ENCODE measurements at places on chromosomes 1 and 21.

DNA sequence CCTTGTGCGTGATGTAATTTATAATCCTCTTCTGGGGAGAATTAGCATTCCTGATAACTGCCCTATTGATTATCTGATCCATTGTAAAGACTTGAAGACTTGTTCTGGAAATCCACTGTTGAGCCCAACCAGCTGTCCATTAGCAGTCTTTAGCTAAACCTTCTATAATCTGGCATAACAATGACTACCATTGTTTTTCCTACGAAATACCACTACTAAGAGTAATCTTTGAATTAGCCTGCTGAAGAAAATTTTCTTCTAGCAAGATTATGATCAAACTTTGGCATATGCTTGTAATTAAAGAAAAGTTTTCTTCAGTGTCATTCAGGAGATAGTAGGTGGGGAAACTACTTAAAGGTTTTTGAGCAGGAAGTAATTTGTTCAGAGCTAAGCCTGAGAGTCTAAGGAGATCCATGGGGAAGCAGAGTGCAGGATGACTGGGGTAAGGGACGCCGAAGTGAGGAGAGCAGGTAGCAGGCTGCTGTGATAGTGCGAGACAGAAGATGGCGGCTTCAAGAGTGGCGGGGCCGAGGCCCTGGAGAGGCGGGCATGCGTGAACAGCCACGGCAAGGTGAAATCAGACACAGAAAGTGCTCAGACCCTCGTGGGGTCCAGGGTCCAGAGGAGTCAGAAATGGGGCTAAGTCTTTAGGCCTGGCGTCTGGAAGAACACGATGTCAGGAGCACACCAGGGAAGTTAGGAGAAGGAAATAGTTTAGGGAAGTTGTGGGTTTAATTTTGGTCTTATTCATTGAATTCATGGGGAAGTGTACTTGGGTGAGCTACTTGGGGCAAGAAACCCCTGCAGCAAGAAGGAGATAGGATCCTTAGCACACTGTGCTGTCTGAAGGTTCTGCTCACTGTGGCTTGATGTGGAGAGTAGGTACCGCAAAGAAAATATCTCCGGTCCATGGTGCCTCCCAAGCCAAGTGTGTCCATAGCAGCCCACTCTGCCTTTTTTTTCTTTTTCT, 112.6 kb upstream of the ADAR start:
- no peak for DNase-seq

GRCh38 chr1:171654201-171654941, 1.9 kb upstream of the MYOC start:
- no peak for DNase-seq

DNA sequence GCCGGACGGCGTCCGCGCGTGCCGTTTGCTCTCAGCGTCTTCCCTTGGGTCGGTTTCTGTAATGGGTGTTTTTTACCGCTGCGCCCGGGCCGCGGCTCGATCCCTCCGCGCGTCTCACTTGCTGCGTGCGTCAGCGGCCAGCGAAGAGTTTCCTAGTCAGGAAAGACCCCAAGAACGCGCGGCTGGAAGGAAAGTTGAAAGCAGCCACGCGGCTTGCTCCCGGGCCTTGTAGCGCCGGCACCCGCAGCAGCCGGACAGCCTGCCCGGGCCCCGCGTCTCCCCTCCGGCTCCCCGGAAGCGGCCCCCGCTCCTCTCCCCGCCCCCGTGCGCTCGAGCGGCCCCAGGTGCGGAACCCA, 159.8 kb downstream of the RUNX1 start:
- peak; percentile 78 for DNase-seq

DNA sequence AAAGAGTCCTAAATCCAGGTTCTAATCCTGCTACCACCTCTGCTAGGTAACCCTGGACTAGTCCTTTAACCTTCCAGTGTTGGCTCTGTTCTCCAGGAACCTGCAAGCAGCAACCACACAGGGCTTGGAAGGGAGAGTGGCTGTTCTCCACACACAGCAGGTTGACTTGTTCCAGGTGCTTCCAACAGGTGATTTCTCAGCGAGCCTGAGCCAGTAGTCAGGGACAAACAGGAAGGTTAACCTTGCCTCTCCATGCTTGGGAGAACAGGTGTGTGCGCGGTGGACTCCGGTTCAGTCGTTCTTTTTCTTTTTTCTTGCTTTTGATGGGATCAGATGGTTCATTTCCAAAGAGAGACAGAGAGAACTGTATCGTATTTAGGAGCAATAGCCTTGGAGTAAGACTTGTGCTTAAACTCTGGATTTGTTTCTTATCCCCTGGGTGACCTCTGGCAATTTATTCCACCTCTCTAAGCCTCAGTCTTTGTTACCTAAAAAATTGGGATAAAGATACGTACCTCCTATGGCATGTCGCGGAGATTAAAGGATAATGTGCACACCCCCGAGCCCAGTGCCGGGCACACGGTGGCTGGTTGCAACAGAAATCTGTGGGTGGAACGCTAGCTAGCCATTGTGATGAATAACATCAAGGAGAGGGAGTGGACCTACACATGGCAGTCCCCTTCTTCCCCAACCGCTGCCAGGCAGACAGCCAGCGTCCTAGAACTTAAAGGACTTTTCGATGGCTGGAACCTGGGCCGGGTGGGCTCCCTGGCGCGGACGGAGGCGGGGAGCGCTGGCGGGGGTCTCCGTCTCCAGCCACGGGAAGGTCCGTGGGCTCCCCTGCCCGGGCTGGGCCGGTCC, 583 bp upstream of the CACHD1 start:
- DNase-seq: no peak

GRCh38 chr1:76190749-76191424, 116.3 kb downstream of the ST6GALNAC3 start:
- peak; percentile 17 for DNase-seq

DNA sequence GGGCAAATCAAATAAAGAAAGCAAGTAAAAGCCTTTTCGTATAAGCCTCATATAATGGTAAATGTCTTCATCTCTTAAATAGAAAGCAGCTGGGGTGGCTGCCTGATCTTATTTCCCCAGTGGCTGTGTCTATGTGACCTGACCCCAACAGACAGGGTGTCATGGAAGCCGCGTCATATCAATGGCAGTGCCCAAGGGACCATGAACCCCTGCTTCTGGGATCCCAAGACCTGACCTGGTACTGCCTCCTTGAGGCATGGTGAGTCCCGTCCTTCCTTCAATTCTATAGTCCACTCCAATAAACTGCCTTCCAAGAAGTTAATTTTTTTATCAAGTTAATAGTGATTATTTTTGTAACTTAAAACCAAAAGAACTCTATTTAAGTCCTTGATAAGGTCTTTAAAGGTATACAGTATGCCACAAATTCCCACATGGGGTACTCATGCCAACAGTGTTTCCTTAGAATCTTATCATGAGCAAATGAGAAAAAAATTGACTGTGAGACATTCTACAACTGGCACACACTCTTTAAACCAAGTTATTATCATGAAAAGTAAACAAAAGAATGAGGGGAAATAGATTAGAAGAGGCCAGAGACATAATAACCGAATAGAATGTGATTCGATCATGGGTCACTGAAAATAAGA, 104.6 kb downstream of the ADSS2 start:
- no peak for DNase-seq

DNA sequence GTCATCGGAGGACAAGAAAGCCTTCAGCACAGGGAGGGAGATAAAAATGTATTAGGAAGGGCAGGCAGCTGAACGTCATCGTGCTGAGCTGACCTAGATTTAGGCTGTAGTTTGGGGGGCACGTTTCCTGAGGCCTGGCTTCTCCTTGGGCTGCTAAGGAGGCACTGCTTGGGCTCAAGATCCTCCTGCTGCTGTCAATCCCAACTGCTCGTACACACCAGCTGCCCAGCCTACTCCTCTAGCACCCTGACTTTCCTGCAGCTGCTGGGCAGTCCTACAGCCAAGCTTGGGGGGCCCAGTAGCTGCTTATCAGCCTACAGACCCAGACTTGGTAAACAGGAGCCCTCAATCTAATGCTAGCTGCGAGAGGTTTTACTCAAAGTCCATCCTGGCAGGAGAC, 6.2 kb downstream of the TMEM35B start:
- DNase-seq: no peak

DNA sequence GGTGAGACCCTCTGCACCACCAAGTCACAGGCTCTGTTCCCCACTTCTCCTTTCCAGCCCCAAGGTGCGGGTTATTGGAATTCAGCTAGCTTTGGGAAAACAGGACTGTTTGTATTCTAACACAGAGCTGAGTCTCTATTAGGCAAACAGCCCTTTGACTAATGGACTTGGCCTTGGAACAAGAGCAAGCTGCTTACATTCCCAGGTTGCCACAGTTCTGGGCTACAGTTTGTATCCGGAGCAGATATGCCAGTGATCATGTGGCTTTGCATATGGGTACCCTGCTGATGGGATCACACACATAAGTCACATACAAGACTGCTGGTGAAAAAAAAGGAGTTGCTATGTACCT, 110.5 kb upstream of the COA6 start:
- no peak for DNase-seq

DNA sequence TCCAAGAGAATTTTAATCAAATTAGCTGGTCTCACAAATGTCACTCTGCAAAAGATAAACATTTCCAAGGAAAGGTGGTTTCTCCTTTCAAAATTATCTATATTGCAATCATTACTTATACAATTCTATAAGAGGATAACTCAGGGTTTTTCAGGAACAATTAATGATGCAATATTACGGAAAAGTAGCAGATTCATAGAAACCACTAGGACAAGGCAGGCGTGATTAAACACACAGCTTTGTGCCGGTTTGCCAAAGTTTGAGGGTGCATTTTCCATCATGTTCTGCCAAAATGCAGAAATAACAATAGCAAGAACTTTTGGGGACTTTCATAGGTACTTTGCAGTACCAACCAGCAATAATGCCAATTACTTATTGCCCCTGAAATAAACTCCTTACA, 605 bp downstream of the TNFRSF9 start:
- no peak for DNase-seq

DNA sequence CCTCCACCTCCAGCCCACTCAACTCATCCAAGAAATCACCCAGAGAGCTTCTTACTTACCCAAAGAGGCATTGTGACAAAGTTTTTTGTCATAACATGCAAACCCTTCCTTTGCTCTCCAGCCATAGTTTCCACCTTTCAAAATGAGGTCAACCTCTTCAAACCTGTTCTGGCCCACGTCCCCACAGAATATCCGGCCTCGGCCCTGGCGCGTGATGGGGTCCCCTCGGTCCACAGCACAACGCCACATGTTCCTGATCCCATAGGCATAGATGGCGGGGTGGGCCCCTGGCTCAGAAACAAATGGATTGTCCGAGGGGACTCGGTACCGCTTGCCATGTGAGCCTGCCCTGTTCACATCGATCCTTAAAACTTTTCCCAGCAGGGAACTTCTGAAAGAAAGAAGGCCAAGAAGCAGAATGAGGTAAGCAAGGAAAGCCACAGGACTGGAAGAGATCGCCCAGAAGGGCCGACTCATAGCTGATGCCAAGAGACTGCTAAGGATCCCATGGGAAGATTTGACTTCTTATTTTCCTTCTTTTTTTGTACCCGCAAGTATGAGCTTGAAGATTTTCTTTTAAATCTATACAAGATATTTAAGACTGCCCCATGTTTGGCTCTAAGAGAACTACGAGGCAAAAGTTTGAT, 7.8 kb downstream of the HHIPL2 start:
- no peak for DNase-seq

DNA sequence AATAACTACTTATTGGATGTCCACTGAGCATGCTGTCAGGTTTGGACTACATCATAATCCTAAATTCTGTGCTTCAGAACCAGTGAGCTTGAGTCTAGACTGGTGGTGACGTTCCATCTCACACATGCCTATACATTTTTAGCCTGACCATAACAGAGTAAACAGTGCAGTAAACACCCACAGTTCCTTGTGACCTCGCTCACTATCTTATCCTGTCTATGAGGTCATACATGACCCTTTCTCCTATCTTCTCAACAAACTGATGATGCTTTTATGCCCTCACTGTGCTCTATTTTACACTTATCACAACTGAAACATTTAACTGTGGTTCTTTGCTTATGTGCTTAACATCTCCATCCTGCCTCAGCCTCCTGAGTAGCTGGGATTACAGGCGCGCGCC, 91.2 kb downstream of the ENAH start:
- no peak for DNase-seq

DNA sequence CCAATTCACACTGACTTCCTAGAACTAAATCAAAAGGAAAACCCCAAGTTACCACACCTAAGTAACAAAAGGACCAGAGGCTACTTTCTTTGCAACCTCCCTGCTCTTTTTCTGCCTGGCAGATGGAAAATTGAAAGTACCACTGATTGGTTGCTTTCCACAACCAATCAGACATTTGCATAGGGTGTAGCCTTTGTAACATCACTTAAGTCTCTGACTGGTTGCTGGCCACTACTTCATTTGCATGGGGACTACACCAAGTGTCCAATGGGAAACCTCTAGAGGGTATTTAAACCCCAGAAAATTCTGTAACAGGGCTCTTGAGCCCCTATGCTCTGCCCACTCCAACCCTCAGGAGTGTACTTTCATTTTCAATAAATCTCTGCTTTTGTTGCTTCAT, 365.0 kb downstream of the LTN1 start:
- no peak for DNase-seq

DNA sequence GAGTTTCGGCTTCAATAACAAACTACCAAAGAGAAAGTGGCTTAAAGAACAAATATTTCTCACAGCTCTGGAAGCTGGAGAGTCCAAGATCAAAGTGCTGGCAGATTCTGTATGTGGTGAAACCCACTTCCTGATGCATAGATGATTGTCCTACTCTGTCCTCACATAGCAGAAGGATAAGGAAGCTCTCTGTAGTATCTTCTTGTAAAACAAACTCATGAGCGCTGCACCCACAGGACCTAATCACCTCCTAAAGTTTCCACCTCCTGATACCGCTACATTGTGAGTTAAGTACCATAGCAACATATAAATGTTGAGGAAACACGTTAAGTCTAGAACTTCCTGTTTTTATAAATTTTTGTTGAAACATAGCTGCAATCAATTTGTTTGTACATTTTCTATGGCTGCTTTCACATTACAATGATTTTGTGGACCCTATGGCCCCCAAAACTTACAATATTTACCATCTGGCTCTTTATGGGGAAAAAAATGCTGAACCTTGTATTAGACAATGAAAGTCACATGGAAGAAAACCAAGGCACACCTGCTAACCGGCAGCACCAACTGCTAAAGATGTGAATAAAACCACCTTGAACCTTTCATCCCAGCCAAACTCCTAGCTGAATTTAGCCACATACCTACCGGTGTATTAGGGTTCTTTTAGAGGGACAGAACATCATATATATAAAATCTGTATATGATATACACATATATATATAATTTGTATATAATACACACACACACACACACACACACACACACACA, 1423.4 kb downstream of the NCAM2 start:
- no peak for DNase-seq

DNA sequence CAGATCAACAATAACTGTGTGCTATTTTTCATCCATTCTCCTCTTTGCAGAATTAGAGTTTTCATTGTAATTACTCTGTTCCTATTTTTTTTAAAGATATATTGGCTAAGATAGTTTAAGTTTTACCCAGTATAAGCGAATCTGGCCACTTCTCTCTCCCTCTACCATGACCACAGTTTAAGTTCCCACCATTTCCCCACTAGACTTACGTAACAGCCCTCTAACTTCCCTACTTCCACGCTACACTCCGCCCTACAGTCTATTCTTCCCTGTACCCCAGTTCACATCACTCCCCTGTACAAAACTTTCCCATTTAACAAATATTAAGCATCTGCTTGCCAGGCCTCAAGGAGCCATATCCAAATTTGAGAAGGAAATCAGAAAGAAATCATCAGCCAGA, 16.5 kb downstream of the CTSK start:
- no peak for DNase-seq

Measured in MM.1S (cell line).